ENCODE measurements at places on chromosomes 11 and 22.

DNA sequence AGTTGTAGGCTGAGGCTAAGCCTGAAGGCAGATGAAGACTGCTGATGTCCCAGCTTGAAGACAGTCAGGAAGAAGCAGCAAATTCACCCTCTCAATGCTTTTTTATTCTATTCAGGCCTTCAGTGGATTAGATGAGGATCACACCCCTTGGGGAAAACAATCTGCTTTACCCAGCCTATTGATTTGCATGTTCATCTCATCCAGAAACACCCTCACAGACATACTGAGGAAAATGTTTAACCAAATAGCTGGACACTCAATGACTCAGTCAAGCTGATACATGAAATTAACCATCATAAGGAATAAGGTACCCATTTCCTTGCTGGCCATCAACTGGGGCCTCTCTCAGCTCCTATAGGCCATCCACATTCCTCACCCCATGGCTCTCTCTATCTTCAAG is 549.9 kb upstream of the CCDC90B start:
- H3K27me3 ChIP-seq, result no peaks in the 10 kb centered on the region
- H3K4me3 ChIP-seq, result no peak overlapping the region
- no peak for DNase-seq
- no peaks in the 10 kb centered on the region for H3K36me3 ChIP-seq
- no peak overlapping the region for H3K27ac ChIP-seq
- no peaks in the 10 kb centered on the region for H3K4me1 ChIP-seq

GRCh38 chr11:65104628-65105027 is 7.0 kb upstream of the TM7SF2 start:
- H3K4me1 ChIP-seq, result no peaks in the 10 kb centered on the region
- no peaks in the 10 kb centered on the region for H3K27me3 ChIP-seq

- no peaks in the 10 kb centered on the region for H3K36me3 ChIP-seq
- no peak overlapping the region for H3K4me3 ChIP-seq
- no peaks in the 10 kb centered on the region for H3K4me1 ChIP-seq
- H3K27me3 ChIP-seq, result peaks cover 53% of the 10 kb centered on the region
- H3K27ac ChIP-seq, result no peak overlapping the region
Observed at GRCh38 chr11:2107941-2108630, 31.1 kb downstream of the IGF2 start.

GRCh38 chr11:115959081-115959486 is 454.9 kb upstream of the CADM1 start:
- H3K36me3 ChIP-seq, result no peaks in the 10 kb centered on the region
- DNase-seq, result no peak
- peaks cover 14% of the 10 kb centered on the region for H3K27me3 ChIP-seq
- H3K27ac ChIP-seq, result no peak overlapping the region

- no peak overlapping the region for H3K4me3 ChIP-seq
- no peak for DNase-seq
- no peaks in the 10 kb centered on the region for H3K36me3 ChIP-seq
- H3K27ac ChIP-seq, result no peak overlapping the region
Observed at GRCh38 chr11:26078231-26078821, 253.6 kb upstream of the ANO3 start.

DNA sequence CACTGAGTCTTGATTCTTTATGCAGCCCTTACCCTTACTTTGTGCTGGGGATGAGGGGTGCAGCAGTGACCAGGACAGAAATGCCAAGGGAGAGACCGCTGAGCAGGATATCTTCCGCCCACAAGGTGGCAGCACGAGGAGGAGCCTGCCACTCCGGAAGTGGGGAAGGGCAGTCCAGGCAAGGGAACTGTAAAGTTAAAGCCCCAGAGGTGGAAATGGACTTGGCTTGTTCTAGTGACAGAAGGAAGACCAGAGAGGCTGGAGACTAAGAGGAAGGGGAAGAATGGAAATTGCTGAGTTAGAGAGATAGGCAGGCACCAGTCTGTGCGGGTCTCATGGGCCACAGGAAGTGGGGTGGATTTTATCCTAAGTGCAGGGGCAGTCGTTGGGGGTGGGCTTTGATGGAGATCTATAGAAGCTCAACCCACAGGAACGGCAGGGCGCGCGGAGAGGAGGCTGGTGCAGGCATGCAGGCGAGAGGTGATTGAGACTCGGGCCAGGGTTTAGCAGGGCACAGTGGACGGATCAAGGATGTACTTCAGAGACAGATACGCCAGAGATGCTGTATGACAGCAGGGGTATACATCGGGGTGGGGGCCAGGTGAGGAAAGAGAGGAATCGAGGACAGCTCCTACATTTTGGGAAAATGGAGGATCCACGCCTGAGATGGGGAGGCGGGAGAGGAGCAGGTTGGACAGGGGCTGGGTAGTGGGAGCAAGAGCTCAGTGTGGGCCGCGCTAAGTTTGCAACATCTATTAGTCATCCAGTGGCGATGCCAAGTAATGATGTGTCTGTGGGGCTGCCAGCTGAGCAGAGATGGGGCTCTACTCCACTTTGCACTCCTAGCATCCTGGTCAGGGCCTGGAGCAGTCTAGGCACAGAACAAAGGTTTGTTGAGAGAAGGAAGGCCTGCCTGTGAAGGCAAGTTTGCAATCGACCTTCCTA is 3.3 kb upstream of the GRK2 start:
- DNase-seq, result peak; percentile 86
- H3K36me3 ChIP-seq, result peaks cover 7% of the 10 kb centered on the region
- H3K27ac ChIP-seq, result peak overlapping the region; percentile 70
- no peak overlapping the region for H3K4me3 ChIP-seq
- no peaks in the 10 kb centered on the region for H3K27me3 ChIP-seq

DNA sequence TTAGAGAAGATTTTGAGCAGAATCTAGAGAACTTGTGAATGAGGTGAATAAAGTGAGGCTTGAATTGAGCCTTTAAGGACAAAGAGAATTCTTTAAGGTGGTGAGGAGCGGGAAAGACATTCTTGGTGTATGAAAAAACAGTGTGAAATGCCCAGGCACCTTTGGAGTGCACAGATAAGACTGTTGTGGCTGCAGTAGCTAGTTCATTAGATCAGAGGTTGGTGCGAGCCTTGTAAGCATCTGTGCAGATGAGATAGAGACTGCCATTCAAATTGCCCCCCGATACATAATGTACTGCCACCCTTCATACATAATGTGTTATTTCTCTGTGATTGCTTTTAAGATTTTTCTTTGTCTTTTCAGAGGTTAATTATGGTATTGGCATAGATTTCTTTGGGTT is 31.3 kb downstream of the ATXN10 start:
- no peaks in the 10 kb centered on the region for H3K27me3 ChIP-seq
- no peak overlapping the region for H3K4me3 ChIP-seq
- DNase-seq, result no peak
- no peak overlapping the region for H3K27ac ChIP-seq
- peaks cover 35% of the 10 kb centered on the region for H3K36me3 ChIP-seq

- H3K4me1 ChIP-seq, result peaks cover 19% of the 10 kb centered on the region
- peaks cover 3% of the 10 kb centered on the region for H3K27me3 ChIP-seq
- no peak overlapping the region for H3K27ac ChIP-seq
- no peaks in the 10 kb centered on the region for H3K36me3 ChIP-seq
- DNase-seq, result no peak
Observed at GRCh38 chr11:117318738-117319137, 2.7 kb upstream of the BACE1 start.

Data from K562 (cell line).